RWPE2 (cell line): ENCODE measurements at places on chromosomes 11 and 22.
A peak's percentile ranks its signal among the peaks of the same experiment; 100 is the strongest.

- no peak for DNase-seq
Measured at GRCh38 chr11:69121021-69121420, 34.7 kb upstream of the SMIM38 start.

GRCh38 chr11:50412832-50413231 is 380.2 kb downstream of the OR4C45 start:
- DNase-seq = no peak

DNA sequence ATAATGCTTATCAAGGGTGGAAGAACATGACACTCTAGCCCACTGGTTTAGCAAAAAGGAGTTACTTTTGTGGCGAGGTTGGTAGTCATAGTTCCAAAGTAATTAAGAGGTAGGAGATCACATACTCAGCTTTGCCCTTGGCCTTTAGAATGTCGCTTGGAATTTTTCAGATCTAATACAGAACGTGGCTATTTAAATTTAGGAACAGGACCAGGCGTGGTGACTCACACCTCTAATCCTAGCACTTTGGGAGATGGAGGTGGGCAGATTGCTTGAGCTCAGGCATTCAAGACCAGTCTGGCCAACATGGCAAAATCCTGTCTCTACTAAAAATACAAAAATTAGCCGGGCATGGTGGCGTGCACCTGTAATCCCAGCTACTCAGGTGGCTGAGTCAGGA is 26.1 kb upstream of the ZNRF3 start:
- DNase-seq = no peak

GRCh38 chr11:103963648-103964047 is 72.8 kb upstream of the DDI1 start:
- DNase-seq = no peak

DNA sequence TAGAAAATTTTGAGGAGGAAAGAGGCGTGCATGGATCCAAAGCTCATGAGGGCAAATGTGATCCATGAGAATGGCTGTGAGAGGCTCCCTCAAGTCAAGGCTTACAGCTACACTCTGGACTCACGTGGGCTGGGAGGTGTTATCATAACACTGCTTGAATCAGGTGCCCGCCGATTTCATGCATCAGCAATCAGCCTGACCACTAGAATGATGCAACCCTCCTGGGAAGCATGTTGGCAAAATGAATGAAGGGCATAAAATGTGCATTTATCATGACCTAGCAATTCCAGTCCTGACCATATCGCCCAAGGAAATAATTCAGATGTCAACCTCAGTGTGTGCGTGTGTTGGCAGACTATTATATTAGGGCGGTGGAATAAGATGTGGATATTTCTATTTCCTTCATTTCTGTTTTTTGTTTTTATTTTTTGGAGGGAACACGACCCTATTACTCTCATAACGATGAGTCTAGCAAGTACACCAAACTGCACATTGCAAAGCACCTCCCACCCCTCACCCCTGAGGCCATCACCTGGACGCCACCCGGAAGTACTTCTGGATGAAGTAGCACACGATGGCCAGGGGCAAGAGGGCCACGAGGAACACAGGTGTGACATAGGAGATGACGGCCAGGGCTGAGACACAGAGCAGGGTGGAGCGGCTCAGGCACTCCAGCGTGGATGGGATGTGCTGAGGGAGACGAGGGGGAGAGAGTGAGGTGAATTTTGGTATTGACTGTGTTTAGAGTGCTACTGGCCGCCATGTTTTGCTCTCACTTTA is 15.7 kb upstream of the KCNJ11 start:
- no peak for DNase-seq

GRCh38 chr11:5285703-5286340 is 15.9 kb downstream of the OR51B4 start:
- no peak for DNase-seq

DNA sequence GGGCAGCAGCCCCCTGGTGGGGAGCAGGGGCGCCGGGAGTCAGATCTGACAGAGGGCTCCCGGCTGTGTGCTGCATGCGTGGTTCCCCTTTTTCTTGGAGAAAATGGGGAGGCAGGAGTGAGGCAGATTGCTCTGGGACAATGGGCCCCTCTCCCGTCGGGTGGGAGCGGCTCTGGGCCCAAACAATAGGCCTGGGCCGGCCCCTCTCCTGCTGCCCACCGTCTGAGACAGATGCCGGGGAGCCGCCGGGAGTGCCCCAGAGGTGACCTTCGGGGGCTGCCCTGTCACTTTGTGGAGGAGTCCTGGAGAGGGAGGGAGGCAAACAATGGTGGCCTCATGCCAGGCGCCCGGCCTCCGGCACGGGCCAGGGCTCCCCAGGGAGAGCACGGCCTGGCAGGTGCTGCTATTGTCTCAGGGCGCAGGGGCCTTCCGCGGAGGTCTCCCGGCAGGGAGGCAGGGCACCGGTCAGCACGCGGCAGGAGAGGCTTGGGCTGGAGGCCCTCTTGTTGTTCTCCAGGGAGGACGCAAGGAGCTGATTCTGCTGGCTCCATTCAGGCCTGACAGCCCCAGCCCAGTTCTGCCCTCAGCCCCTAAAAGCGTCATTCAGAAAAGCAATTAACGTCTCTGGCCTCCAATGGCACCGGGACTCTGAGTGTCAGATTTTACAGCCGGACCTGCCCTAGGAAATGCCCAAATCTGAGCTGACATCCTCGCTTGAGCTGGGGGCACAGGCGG is 44.8 kb downstream of the SMIM38 start:
- DNase-seq = peak; percentile 34

GRCh38 chr11:47881145-47881544 is 33.0 kb upstream of the NUP160 start:
- DNase-seq = no peak

DNA sequence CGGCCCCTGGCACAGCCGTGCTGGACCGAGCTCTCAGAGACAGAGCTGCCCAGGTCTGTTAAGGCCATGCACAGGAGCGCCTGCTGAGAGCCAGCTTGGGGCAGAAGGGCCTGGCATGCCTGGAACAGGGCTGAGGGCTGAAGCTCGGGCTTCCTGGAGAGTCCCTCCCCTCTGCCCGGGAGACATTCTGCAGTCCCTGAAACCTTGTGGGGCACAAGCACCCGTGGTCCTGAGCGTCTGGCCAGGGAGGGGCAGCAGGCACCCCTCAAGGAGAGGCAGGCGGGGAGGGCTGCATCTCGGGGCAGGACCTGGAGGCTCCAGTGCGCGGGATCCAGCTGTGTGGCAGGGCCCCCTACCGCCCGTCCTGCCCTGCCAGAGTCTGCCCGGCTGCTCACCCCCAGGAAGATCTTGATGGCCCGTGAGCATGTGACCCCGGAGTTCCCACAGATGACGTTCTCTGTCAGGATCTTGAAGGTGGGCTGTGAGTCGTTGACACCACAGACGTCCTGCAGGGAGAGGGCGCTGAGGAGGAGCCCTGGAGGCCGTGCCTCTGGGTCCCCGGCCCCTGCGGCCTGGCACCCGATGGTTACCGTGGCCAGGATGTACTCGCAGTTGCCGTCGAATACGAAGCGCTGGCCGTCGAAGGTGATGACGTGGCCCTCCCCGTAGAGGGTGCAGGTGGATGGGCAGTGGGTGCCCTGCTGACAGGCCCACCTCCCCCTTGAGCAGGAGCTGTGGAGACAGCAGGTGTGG is 10.9 kb downstream of the MUC6 start:
- DNase-seq = no peak

DNA sequence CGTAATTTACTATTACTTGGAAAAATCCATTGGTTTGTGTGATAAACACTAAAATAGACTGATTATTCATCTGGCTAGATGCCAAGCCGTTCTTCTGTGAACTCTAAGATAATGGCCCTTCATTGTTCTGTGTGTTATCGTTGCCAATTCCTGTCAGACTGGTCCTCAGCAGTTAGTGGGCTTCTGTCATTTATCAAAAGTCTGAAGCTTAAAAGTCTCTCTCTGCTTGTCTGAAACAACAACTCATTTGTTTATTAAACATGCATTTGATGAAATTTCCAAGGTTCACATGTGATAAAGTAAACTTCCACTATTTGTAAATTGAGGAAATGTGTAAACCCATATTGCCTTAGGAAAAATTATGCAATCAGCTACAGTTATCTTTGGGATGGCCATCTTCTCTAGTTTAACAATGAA is 21.1 kb upstream of the RDX start:
- DNase-seq = no peak

DNA sequence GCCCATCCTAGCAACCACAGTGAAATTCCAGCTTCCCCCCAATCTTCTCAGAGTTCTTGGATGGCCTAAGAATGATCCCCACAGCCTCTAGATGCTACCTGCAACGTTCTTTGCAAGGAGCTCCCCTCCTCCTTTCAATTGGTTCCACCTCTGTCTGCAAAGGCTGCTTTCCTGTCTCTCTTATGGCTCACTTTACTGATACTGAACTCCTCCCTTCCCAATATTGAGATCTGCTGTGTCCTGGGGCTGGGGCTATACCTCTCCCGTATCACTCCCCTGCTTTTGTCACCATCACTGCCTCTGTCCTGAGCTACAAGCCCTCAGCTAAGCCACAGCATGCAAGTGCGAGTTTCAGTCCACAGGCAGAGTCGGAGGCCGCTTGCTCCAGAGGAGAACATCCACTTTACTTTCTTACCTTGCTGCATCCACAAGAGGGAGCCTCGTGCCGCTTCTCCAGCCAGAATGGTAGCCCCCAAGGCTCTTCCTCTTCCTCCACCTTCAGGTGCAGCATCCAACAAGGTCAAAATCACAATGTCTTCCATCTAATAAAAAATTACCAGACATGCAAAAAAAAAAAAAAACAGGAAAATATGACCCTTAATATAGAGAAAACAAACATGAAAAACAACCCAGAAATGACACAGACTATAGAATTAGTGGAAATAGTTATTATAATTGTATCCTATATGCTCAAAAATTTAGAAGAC is 48.6 kb upstream of the TMEM45B start:
- DNase-seq = no peak

DNA sequence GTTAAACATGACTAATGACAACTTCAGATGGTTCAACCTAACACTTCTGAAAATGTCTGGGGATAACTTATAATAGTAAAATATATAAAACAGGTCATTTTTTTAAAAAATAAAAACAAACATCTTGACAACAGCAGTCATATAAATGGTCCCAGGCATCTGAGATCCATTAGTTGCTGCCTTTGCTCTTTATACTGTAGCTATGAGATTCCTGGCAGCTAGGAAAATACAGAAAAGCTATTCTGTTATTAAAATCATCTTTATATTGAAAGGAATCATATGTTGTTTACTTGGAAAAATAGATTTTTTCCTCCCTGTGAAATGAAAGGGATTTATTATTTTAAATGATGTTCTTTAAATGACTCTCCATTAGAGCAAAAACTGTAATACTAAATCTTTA is 55.7 kb upstream of the DEUP1 start:
- DNase-seq = no peak

DNA sequence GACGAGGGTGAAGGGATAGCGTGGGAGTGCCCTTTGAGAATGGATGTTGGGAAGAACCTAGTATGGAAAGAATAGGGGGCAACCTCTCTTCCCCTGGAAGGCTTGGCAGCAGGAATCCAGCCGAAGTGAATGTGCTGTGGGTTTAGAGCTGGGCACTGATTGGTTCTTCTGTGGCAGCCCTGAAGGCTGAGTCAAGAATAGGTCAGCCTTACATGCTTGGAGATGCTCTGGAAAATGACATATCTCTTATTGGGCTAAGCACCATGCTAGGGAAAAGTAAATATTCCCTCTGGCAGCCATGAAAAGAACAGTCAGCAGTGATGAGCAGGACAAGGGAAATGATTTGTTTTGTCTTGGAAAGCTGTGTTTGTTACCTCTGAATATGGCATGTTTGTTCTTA is 149.5 kb downstream of the COMMD9 start:
- no peak for DNase-seq

DNA sequence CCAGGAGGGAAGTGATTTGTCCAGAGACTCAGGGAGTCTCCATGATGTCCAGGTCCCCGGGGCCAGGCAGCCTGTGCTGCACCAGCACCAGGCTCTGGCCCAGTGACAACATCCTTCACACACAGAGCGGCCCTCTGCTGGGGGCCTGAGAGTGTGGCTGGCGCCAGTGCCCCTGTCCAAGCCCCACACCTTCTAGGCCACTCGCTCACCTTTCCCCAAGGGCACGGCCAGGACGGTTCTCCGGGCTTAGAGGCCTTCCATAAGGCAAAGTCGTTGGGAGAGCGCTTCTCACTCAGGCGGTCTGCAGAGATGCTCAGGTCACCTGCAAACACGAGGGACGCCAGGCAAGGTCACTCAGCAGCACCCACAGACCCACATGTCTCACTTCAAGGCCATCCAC is 27.9 kb upstream of the NAP1L4 start:
- no peak for DNase-seq

GRCh38 chr11:68775951-68776388 is 24.6 kb upstream of the TESMIN start:
- DNase-seq = no peak

DNA sequence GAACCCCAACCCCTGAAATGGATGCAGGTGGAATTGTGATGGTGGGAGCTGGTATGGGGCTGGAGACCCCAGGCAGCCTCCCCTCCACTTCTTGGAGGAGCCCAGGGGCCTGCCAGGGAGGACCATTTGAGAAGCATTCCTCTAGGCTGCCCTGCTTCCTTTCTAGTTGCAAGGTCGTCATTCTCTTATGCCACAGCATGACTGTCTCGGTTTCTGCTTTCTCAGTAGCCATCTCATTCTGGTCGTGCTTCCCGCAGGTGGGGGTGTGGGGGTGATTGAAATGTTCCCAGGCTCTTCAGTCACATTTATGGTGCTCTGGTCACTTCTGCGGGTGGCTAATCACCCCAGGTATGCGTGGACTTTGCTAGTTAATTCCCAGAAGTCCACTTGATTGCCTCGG is 223.7 kb upstream of the TBCEL start:
- no peak for DNase-seq

GRCh38 chr22:44386386-44387035 is 73.8 kb upstream of the SHISAL1 start:
- DNase-seq = peak; percentile 31

- DNase-seq = no peak
Measured at GRCh38 chr11:5722622-5723021, 13.6 kb upstream of the OR56B1 start.

DNA sequence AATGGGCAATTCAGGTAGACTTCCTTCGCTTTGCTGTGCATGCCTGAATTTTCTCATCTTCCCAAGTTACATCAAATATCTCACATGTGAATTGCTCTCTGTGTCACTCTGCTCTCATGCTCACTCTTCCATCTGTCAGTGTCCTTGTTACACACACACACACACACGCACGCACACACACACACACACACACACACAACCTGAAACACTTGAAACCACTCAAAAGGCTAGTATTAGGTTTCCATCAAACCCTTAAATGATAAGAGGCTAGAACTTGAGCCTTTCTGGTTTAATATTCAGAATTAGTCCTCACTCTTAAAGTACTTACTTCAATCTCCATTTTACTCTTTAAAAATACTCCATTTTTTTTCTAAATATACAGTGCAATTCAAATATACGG is 282.4 kb downstream of the C11orf87 start:
- no peak for DNase-seq

GRCh38 chr22:33811686-33812085 is 108.6 kb downstream of the LARGE1 start:
- no peak for DNase-seq

GRCh38 chr11:70429428-70429705 is 31.0 kb downstream of the CTTN start:
- DNase-seq = no peak

GRCh38 chr11:124633355-124633754 is 10.7 kb downstream of the TBRG1 start:
- DNase-seq = no peak

GRCh38 chr22:44391481-44392445 is 79.0 kb upstream of the SHISAL1 start:
- DNase-seq = peak; percentile 22

- no peak for DNase-seq
Measured at GRCh38 chr11:62137276-62137861, 13.6 kb downstream of the INCENP start.

GRCh38 chr22:46379066-46379930 is 43.8 kb downstream of the TRMU start:
- no peak for DNase-seq

GRCh38 chr11:132535830-132536229 is 996.5 kb downstream of the OPCML start:
- no peak for DNase-seq
